ENCODE measurements at places on chromosomes 3 and 15. TPM values are rescaled to one million over a fixed set of nuclear protein-coding genes. Genes with fewer than 3 reads are reported as not detected.

DNA sequence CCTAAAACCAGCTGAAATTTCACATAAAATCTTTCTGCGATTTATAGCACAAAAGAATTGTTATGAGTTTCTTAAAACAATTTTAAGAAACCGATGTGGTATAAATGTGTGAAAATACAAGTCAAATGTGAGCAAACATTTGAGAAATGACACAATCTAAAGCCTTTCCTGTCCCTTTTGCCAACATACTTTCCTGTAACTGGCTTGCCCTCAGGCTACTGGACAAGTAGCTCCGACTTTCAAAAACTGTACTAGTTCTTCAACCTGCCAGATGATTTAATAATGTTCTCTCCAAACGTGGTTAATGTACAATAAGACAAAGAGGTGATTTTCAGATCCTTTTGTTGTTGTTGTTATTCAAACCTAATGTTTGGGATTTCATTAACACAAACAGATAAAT lies 105.9 kb upstream of the ARHGEF26 start:
- no peak for DNase-seq

DNA sequence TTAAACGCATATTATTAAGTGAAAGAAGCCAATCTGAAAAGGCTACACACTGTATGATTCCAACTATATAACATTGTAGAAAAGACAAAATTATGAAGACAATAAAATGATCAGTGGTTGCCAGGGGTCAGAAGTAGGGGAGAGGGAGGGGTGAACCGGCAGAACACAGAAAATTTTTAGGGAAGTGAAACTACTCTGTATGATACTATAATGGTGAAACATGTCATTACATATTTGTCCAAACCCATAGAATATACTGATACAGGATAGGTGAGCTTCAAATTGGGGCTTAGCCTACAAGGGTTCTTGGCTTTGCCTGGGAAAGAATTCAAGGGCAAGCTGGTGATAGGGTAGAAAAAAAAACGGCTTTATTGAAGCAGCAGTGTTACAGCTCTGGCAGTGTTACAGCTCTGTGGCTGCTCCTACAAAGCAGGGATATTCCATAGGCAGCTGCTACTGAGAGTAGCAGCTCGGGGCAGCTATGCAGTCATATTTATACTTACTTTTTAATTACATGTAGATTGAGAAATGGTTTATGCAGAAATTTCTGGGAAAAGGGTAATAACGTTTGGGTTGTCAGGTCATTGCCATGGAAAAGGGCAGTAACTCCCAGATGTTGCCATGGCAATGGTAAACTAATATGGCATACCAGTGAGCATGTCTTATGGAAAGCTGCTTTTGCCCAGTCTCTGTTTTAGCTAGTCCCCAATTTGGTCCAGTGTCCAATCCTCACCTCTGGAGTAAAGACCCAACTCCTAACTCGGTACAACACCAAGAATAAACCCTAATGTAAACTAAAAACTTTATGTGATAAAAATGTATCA lies 125.1 kb upstream of the SLC25A36 start:
- no peak for DNase-seq

- no peak for DNase-seq
These were observed 111.9 kb downstream of the SLC9A9 start for GRCh38 chr3:143736205-143736997.

GRCh38 chr3:187742351-187743171 lies 2.7 kb downstream of the BCL6 start:
- DNase-seq = peak; percentile 60

DNA sequence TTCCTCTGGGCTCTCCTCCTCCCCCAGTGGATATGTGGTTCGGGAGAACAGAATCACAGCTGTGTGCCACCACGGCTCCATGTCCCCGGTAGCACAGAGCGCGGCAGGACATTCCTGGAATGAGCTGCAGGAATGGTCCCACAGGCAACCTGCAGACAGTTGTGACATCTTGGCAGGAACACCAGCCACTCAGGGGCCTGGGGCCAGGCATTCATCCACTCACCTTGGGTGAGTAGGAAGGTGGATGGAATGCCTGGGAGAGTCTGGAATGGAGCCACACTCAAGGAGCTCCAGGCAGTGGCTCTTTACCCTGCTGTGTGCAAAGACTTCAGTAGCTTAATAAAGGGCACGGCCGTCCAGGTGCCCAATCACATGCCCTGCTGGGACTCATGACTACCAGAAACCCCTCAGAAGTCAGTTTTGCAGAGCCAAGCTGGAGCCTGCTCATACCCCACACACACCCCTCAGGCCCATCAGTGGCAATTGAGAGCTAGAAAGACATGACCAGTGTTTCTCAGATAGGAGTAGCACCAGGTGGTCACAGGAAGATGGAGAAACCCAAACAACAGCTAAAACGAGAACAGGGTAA lies 117.3 kb upstream of the PRR20G start:
- no peak for DNase-seq

DNA sequence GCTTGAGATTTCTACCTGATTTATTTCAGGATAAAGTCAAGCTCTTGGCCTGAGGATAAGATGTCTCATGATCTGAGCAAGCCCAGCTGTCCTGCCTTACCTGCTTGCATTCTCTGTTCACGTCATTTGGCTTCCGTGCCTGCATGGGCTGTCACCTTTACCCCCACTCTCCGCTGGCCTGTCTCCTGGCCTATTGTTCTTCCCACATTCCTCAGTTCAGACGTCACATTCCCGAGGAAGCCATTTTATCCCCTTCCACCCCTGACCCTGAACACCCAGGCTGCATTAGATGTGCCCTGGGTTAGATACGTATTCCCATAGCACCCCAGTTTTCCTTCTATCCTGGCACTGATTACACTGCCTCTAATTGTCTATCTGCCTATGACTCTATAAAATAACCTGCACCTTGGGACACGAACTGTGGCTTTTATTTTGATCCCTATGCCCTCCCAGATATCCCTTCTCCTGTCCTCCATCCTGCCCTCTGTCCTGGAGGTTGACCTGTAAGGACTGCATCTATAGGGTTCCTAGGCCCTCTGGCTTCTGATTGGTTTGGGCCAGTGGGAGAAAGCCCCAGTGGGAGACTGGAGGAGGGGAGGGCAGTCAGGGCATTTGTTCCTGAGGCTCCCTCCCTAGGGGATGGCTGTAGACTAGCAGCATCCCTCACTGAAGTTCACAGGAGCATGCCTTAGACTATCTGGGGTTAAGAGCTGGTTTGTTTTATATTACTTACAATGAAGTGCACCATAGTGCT lies 19.2 kb upstream of the UBE2Q2 start:
- DNase-seq = no peak

- no peak for DNase-seq
These were observed 398.1 kb upstream of the ARPP21 start for GRCh38 chr3:35241236-35241635.

DNA sequence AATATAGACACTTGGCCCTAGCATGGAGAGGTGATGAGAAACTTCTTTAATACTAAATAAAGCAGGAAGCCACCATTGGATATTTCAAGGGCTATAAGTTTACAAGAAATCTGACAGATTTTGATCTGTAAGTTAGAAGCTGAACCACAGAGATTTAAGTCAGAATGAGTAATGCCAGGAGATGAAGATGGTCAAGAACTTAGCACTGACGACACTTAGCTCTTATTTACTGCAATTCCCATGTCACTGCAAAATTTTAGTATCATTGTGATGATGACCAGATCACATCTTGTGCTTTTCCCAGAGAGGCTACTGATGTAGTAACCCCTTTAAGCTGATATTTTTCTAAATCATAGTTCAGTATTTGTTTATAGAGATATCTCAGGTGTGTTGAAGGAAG lies 59.4 kb upstream of the CD96 start:
- no peak for DNase-seq

Gene FAM3D
- total RNA-seq = 707 TPM

Gene ERICH6
- total RNA-seq = not detected

Gene SEMA3G
- 2.4 TPM for total RNA-seq

DNA sequence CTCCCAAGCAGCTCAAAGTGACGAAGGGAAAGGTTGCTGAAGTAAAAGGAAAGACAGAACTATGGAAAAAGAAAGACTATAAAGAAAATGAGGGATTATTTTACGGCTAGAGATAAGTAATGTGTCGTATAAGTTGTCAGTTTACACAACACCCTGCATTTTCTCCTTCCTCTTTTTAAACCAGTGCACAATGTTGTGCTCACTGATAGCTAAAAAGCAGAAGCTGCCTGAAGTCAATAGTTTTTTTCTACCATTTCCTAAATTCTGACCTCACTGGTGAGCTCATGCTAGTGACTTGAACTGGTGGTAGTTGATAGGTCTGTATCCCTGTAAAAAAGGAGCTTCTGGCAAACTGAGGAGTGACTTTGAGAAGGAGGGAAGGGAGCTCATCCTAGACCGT lies 368.6 kb upstream of the GBE1 start:
- DNase-seq = no peak

DNA sequence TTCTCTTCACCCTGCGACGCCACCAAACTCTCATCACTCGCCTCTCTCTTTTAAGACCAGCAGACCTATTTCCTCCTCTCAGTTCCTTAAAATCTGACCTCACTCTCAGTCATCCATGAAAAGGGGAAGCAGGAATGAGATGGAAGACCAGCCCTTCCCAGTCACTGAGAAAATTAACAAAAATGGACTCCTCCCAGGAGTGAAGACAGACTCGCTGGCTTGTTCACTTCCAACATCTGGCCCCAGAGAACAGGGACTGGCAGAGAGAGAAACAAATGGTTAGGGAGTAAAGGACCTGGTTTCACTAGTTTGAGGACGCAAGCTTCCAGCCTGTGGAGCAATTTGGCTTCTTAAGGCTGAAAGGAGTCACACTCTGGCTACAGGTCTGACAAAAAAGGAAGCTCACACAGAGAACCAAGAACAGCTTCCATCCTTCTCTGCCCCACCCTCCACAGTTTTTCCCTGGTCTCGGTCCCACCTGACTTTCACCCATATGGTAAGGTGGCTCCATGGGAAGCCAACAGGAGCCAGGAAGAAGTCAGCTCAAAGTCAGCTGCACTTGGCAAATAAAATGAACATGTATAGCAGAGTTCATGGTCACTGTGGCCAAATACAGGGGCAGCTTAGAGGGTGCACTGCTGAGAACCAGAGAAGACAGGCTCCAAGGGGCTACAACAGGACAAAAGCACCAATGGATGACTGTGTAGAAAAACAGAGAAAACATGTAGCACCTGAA lies 57.2 kb downstream of the ITGB5 start:
- no peak for DNase-seq

DNA sequence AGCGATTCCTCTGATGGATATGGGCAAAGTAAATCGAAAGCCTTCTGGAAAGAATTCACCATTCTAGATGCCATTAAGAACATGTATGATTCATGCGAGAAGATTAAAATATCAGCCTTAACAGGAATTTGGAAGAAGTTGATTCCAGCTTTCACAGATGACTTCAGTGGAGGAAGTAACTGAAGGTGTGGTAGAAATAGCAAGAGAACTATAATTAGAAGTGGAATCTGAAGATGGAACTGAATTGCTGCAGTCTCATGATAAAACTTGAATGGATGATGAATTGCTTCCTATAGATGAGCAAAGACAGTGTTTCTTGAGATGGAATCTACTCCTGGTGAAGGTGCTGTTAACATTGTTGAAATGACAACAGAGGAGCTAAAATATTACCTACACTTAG lies 30.1 kb upstream of the TBC1D23 start:
- DNase-seq = no peak

GRCh38 chr3:39721076-39721475 lies 88.3 kb upstream of the MYRIP start:
- no peak for DNase-seq

Gene EPHA6
- total RNA-seq = 3.0 TPM

DNA sequence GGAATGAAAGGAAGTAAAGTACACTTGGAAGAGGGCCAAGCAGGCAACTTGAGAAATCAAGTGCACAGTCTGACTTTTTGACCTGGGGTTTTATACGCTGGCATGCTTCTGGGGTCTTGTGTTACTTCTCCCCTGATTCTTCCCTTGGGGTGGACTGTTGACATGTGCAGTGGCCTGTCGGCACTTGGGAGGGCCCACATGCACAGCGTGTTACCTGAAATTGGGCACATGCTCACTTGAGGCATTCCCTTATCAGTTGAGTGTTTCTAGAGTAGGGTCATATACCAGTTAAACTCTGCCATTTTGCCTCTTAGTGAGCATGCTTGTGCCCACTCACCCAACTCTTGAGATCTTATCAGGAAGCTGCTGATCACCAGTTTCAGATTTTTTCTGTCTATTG lies 329.1 kb upstream of the SOX2 start:
- no peak for DNase-seq

GRCh38 chr3:175751089-175751488 lies 892.0 kb downstream of the NAALADL2 start:
- DNase-seq = no peak

Gene FSTL1
- 20.4 TPM for total RNA-seq

Gene GOLGA8J
- total RNA-seq = not detected

DNA sequence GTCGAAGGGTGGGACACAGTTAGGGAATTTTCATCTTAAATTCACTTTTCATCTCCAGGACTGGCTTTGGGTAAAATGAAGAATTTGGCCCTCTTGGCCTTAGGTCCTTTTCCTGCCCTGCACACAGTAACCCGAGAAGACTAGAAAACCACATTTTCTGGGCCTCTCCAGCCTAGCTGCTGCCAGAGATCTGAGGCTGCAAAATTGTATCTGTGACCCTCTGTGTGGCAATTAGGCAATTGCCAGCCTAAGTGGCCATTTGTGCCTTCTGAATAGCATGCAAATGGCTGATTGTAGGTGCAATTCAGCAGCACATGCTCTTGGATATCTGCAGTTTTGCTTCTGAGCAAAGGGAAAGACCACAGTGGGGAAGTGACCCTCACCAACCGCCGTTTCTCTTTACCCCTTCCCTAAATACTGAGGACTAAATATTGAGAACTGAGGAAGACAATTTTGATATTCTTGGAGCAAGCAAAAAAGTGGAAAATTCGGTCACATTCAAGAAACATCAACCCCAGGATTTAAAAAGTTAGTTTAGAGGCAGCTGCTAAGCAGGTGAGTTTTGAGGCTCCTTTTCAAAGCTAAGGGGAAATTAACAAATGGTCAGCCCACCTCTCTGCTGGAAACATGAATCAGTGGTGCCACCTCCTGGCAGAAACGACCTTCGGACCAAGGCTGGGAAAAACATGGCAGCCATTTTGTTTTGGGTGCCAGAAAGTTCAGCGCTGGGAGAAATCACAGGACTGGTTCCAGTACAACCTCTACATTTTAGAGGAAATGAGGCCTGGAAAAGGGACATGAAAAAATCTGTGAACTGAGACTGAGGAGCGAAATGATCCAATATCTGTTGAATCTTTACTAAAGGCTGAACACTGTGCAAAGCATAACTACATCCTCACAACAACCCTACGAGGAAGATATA lies 56.6 kb upstream of the PRTG start:
- DNase-seq = peak; percentile 36

Gene CFAP44
- total RNA-seq = 5.4 TPM

GRCh38 chr3:112377568-112378071 lies 44.7 kb downstream of the CD200 start:
- DNase-seq = no peak
